ENCODE measurements at places on chromosomes 2 and 18. TPM values are rescaled to one million over a fixed set of nuclear protein-coding genes. Genes with fewer than 3 reads are reported as not detected.

DNA sequence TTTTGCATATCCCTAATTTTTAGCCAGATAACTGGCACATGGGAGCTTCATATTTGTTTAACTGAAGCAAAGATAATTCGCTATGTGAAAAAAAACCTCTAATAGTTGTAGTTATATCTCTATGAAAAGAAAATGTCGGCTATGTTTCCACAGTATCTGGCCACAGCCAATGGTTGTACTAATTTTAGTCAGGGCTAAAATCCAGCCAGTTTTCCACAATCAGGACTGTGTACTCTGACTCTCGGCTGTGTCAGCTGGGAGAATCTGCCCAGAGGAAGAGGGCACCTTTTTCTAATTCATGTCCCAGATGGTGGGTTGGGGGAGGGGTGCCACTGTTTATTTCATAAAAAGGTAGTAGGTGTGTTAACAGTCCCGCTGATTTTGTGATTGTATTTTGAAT is 38.8 kb downstream of the STRADB start:
- no peak for DNase-seq

GRCh38 chr18:2424420-2424819 is 146.9 kb downstream of the METTL4 start:
- DNase-seq, result no peak

DNA sequence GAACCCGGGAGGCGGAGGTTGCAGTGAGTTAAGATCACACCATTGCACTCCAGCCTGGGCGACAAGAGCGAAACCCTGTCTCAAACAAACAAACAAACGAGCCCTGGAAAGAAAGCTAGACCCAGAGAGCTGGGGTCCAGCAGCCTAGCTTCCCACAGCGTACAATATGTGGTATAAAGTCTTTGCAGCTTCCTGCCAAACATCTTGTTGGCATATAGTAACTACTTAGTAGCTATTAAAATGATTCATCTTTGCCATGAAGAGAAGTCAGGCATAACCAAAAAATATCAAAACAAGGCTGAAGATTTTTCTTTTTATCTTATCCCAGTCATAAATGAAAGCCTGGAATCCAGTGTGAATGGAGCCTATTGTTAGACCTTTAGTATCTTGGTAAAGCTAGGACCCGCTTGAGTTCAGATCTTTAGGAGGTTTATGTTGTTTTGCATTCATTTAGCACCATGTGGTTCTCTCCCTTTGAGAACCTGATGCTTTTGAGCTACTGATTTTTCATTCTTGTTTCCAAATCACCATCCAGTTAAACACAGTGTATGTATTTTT is 139.7 kb upstream of the NOSTRIN start:
- no peak for DNase-seq

Gene SERPINB5
- not detected for polyA plus RNA-seq

GRCh38 chr2:54936766-54937165 is 113.5 kb downstream of the RTN4 start:
- no peak for DNase-seq
